ENCODE measurements at places on chromosomes 2 and 18.

- DNase-seq, result no peak
Observed at GRCh38 chr2:136101042-136101441, 16.9 kb downstream of the CXCR4 start.

GRCh38 chr2:235055891-235056516, 104.2 kb downstream of the SH3BP4 start:
- DNase-seq, result no peak

GRCh38 chr18:21257386-21257785, 15.4 kb downstream of the GREB1L start:
- no peak for DNase-seq

DNA sequence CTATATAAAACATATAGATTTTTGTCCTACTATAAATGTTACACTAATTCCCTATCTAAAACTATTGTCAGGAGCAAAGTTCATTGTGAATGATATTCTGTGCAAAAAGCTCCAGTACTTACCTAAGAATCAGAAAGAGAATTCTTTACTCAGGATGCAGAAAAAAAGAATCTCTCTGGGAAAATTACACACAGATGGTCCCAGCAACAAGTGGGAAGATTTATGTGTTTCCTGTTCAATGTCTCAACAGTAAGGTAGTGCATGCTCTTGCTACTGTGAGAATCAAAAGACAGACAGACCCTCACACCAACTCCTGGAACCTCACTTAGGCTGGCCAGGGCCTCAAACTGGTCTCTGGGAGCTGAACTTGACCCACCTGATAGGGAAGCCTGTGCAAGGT, 11.2 kb upstream of the NAPG start:
- DNase-seq, result no peak

GRCh38 chr2:157627594-157628476, 829 bp downstream of the ACVR1C start:
- DNase-seq, result peak; percentile 32

DNA sequence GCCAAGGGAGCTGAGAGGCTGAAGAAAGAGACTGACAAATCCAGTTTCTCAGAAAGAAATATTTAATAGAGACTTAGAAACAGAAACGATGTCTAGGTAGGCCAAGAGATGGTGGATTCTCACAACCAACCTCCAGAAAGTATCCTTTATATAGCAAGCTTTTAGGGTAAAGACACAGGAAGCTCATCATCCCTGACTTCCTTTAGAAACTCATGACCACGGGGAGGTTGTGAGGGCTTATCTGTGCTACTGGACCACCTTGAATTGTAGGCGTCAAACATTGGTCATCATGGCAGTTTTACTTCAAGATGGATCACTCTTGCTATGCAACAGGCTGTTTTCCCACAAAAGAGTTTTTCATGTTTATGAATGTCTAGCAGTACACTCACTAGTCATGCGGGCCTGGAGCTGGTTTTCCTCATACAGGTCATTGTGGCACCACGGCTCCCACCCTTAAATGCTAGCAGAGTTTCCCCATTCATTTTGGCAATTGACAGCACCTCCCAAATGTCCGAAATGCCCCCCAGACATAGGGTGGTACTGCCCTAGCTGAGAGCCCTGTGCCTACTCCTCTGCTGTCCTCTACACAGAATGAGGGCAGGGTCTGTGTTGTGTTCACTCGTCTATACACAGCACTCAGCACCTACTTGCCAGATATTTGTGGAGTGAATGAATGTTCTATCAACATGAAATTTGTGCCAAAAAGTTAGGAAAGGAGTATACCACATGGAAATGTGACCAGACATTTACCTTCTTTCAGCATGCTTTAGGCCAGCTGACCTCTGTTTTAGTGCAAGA, 89.0 kb downstream of the TMEM247 start:
- no peak for DNase-seq

GRCh38 chr2:208939852-208940251, 484.0 kb upstream of the MAP2 start:
- DNase-seq, result no peak

GRCh38 chr2:119076713-119077112, 81.8 kb downstream of the C1QL2 start:
- no peak for DNase-seq

- DNase-seq, result no peak
Observed at GRCh38 chr2:88606371-88607030, 20.8 kb downstream of the EIF2AK3 start.

GRCh38 chr2:28403370-28403956, 10.8 kb downstream of the FOSL2 start:
- DNase-seq, result no peak

- no peak for DNase-seq
Observed at GRCh38 chr2:128329607-128330006, 10.9 kb upstream of the HS6ST1 start.

DNA sequence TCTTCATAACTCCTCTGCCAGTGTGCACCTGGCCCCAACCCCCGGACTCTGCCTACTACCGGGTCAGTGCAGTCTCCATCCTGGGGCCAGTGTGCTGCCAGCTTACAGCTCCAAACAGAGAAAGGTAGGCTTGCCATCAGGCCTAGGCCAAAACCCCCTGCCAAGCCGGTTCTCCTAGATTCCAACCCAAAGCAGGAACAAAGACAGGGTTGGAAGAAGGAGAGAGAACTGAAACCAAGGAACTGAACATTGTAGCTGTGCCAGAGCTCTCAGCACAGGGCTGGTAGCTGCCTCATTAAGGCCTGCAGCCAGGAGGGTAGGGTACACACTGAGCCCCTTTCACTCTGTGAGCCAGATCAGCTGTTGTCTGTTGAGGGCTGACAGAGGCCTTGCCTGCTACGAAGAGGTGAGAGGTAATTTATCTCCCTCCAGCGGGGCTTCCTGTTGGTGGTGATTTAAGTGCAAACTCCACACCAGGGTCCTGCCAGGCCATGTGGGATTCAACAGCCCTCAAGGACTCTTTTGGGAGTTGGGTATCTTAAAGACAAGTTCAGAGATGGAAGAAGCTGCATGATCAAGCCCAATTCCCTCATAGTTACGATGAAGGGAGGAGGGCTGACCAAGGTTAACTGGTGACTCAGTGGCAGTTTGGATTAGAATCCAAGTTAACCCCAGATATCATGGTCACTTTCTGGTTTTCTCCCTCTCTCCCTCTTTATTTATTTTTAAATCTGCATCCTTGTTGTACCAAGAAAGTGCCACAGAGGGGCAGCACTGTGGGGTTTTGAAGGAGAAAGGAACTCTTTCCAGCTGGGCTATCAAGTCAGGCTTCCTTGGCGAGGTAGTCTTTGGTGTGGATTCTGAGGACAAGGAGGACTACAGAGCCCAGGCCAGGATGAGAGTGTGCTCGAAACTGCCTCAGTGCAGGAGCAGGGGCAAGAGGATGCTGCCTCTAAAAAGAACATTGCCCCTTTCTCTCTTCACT, 48.1 kb downstream of the CYRIA start:
- peak; percentile 65 for DNase-seq

- no peak for DNase-seq
Observed at GRCh38 chr2:195538937-195539336, 118.1 kb upstream of the SLC39A10 start.
